DND-41 (cell line): ENCODE measurements at places on chromosomes 11 and 22.

- H3K4me3 ChIP-seq: no peak overlapping the region
- H3K36me3 ChIP-seq: no peaks in the 10 kb centered on the region
- H3K27ac ChIP-seq: no peak overlapping the region
These were observed 62.6 kb upstream of the PRSS23 start for GRCh38 chr11:86737737-86738136.

GRCh38 chr11:113638376-113638775 is 67.7 kb downstream of the TMPRSS5 start:
- H3K4me1 ChIP-seq: no peaks in the 10 kb centered on the region
- H3K4me3 ChIP-seq: no peak overlapping the region
- H3K27me3 ChIP-seq: peaks cover 3% of the 10 kb centered on the region
- H3K27ac ChIP-seq: no peak overlapping the region
- no peaks in the 10 kb centered on the region for H3K36me3 ChIP-seq
- DNase-seq: no peak

GRCh38 chr11:65576232-65576866 is 496 bp downstream of the EHBP1L1 start:
- DNase-seq: peak; percentile 40
- no peaks in the 10 kb centered on the region for H3K27me3 ChIP-seq
- H3K36me3 ChIP-seq: peaks cover 42% of the 10 kb centered on the region
- H3K4me3 ChIP-seq: peak overlapping the region; percentile 77
- H3K4me1 ChIP-seq: peaks cover 60% of the 10 kb centered on the region
- peak overlapping the region; percentile 75 for H3K27ac ChIP-seq

DNA sequence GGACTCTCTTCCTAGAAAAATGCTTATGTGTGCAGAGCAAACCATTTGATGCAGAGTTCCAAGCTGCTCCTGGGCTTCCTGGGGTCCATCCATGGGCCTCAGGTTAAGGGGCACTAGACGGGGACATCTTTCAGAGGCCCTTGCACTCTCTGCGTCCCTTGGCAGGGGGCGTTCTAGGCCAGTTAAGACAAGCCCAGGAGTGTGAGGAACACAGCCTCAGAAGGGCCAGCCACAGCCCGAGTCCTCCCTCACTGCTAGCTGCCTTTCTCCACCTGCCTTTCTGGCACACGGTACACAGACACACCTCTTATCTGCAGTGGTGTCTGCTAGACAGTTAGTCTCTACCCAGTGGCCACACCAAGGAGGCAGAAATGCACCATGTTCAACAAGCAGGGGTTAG is 18.0 kb upstream of the BID start:
- no peak overlapping the region for H3K4me3 ChIP-seq
- DNase-seq: no peak
- peak overlapping the region; percentile 26 for H3K27ac ChIP-seq
- no peaks in the 10 kb centered on the region for H3K27me3 ChIP-seq
- peaks cover 33% of the 10 kb centered on the region for H3K36me3 ChIP-seq
